ENCODE measurements at places on chromosomes 12 and 14. TPM values are rescaled to one million over a fixed set of nuclear protein-coding genes. Genes with fewer than 3 reads are reported as not detected.

Gene BICDL1
- 4.2 TPM for total RNA-seq

Gene ZNF385A
- 20.3 TPM for total RNA-seq

Gene AMDHD1
- total RNA-seq: 2.6 TPM

Gene CLEC7A
- not detected for total RNA-seq

Gene WNT1
- total RNA-seq: not detected

Gene FOXN4
- total RNA-seq: 0.06 TPM

Gene BHLHE41
- total RNA-seq: 0.66 TPM

Gene FGF6
- not detected for total RNA-seq

Gene INHBC
- total RNA-seq: 0.05 TPM

Gene MLEC
- 102 TPM for total RNA-seq

Gene ADCY6
- 16.4 TPM for total RNA-seq

Gene SERPINA10
- total RNA-seq: 0.04 TPM

Gene PRB2
- total RNA-seq: not detected

Gene ATXN3
- 23.0 TPM for total RNA-seq

Gene LRRIQ1
- total RNA-seq: 0.80 TPM

Gene NEUROD4
- 0.02 TPM for total RNA-seq

Gene ASCL1
- not detected for total RNA-seq

Gene ARHGDIB
- total RNA-seq: 1.3 TPM
